Caudate nucleus (tissue), 63 donors: ENCODE measurements at places on chromosomes 2 and 18.

DNA sequence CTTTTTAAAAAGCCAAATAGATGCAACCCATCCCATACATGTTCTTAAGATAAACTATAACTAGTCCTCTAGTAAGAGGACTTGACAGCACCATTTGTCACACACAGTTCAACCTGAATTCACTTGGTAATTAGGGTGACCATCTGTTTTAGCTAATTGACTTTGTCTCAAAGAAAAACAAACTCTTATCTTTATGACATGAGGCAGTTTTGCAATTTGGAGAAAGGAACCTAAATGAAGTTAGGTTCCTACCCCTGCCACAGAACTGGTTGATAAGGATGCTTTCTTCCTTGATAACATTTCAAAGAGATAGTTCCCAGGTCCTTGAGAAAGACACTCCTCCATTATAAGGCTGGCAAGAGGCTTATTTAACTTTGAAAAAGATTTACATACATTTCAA lies 57.4 kb upstream of the LRRTM1 start:
- no peak for DNase-seq

- DNase-seq = no peak
These were observed 146.8 kb downstream of the SATB2 start for GRCh38 chr2:199310771-199311585.

DNA sequence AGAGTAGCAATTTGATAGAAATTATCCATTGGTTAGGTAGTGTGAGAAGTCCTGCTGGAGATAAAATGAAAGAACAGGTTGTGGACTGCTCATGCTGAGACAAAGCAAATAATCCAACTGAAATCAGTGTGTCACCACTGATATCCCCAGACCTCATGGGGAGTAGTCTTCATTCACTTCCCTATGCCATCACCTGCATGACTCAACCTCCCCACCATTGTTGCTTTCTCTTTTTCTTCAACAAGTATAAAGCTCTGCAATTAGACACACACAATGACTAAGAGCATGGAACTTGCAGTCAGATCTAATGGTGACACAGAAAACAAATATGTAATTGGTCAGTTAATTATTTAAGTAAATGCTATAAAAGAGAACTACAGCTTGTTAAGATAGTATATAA lies 475.3 kb downstream of the RIT2 start:
- no peak for DNase-seq

GRCh38 chr2:25938345-25938744 lies 44.0 kb downstream of the KIF3C start:
- DNase-seq = peak; percentile 24

DNA sequence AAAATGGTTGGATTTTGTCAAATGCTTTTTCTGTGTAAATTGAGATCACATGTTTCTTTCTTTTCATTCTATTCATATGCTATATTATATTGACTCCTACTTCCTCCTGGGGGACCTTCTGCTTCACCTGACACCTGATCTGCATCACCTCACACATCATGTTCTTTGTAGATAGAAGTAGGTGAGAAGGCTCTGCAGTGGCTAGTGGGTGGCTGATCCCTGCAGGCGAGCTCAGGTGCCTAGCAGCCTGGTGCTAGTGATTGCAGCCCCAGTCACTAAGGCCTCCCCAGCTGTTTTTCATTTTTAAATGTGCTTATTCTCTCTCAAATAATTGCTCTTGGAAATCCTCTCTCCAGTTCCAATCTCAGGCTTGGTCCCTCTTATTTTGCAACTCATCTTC lies 33.6 kb downstream of the MC4R start:
- no peak for DNase-seq

DNA sequence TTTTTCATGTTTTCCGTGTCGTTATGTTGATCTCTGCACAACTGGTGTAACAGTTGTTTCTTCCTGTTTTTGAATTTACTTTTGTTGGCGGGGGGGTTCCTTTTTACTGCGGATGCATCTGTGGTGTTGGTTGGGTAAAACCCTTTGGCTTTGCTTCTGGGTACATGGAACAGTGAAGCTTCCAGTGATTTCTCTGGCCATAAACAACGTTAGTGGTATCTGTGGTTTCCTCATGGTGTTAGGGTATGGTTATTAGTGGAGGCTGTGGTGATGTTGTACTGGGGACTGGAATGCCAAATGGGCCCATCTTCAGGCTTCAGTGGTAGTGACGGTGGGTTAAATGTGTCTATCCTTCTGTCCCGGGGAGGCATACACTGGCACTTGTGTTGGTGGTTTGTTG lies 285.4 kb upstream of the ZNF804A start:
- no peak for DNase-seq

- DNase-seq = no peak
These were observed 74.2 kb upstream of the LAPTM4A start for GRCh38 chr2:20125616-20126015.

- no peak for DNase-seq
These were observed 1097.2 kb upstream of the CNTNAP5 start for GRCh38 chr2:122927710-122928557.

- DNase-seq = no peak
These were observed 16.0 kb downstream of the SATB2 start for GRCh38 chr2:199441759-199442158.

- no peak for DNase-seq
These were observed 179.9 kb upstream of the BOD1L2 start for GRCh38 chr18:56967035-56967434.

DNA sequence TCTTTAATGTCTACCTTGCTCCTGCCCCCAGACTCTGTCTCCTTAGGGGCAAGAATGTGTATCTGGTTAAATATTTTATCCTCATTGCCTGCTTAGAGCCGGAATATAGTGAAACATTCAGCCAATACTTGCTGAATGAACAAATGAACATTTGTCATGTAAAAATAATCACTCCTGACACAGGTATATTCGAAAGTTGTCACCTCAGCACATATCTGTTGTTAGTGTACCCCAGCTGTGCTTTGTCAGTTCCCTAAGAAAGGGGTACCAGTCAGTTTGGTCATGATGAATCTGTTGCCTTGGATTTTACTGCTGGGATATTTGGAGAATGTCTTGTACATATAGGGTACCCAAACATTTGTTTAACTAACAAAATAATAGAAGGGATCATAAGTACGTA lies 77.0 kb upstream of the PROKR1 start:
- DNase-seq = no peak

DNA sequence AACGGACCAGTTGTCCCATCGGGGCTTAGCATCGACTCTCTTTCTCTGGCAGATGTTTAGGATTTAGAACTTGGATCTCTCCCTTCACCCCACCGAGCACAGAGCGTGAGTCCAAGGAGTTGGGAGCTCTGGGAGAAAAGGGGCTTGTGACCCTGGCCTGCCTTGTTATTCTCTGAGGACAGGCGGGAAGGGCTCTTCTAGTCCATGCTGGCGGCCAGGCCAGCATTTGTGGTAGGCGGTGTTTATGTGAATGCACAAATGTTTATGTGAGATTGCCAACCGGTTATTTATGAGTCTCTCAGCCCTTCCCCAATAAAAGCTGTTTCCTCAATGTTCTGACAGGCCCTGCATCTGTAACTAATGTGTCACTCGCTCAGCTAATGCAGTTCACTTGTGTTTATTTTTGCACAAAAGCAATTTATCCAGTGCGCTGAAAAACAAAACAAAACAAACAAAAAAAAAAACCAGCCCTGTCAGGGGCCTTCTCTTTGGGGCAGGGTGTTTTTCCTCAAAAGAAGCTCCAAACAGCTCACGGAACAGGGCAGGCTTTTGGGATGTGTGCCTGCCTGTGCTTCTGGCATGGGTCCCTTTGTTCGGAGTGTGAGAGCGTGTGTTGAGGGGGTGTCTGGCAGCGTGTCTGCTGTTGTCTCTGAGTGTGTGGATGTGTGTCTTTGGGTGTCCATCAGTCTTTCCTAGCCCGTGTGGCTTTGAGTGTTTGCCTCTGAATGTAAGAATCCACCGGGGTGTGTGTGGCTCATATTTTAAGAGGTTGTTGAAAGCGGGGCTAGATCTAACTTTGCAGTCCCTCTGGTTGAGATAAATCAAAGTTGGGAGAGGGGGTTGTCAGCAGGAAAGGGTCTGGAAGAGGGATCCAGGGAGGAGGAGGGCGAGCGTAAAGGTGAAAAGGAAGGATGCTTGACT lies 52.8 kb upstream of the HAAO start:
- DNase-seq = no peak

GRCh38 chr2:8581601-8582041 lies 100.2 kb upstream of the ID2 start:
- no peak for DNase-seq

DNA sequence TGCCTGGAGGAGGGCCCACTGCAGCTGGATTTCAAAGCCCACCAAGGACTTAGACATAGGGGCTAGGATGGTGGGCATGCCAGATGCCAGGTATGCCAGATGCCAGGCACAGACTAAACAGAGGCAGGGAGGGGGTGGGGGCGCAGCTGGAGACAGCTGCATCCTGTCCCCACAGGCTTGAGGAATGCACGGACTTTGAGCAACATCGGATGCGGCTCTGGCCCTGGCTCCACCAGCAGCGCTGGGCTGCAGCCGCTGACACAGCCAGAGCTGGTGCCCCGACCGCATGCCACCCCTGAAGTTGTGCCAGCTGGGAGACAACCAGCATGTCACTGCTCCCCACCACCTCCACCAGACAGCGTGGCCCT lies 39.5 kb downstream of the AQP12A start:
- no peak for DNase-seq

DNA sequence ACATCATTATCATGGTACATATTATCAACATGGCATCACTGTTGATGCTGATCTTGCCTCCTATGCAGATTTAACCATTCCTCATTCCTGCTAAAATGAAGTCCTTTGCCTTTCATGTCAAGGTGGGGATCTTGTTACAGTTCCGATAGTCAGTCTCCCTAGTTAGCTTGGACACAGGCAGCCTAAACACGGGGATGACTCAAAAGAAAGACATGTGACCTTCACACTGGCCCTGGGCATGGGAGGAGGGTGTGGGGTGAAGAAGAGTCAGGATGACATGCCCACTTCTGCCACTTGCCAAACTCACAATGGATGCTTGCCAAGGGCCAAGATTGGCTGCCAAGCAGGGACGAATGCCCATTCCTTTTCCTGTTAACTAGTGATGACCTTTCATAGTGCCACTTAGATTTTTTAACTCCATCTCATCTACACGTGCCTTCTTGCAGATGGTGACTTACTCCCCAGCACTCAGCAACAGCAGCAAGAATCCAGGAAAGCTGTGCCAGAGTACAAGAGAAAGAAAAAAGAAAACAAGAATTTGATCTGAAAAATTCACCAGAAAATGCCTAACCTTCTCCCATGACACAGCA lies 13.9 kb upstream of the SLC1A4 start:
- peak; percentile 2 for DNase-seq

DNA sequence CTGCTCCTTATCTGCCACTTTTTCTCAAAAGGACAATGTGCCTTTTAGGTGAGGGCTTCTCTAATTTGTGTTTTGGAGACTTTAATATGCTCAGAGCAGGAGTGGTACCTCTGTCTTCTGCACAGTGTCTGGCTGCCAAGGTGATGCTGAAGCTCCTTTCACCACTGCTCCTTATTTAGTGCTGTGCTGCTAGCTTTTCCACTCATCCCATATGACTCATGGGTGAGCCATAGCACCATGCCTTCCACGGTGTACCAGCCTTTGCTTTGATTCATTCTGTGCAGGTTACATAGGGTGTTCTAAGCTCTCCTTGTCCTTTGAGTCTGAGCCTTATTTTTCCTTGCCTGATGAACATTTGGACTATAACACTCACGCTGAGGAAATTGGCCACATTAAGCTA lies 202.4 kb downstream of the ARL6IP6 start:
- DNase-seq = no peak

DNA sequence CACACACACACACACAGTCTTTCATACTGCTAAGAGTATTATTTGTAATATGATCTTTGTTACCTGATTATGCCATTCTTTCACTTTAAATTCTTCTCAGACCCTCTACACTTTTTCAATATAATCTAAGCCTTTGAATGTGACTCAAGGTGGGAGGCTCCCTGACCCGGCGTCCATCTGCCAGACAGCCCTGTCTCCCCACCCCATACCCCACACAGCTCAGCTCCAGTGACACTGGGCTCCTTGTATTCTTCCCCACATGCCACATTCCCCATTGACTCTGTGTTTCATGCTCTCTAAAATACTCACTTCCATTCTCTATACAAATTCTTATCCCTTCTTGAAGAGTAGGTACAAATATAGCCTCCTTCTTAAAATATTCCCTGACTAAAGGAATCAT lies 442.2 kb downstream of the TGIF1 start:
- no peak for DNase-seq

DNA sequence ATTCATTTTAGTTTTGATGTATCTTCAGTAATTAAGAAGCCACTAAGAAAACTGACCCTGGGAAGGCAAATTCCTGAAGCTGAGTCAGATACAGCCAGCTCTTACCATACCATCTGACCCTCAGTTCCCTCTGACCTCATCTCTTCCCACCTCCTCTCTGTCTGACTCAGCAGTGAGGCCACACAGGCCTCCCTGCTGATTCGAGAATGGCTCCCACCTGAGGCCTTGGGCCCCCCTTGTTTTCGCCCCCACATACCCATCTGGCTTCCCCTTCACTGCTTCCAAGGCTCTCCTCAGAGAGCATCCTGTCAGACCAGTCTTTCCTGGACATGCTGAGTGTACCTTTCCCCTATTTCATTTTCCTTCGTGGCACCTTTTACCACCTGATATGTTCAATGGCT lies 71.0 kb upstream of the CYP1B1 start:
- no peak for DNase-seq

DNA sequence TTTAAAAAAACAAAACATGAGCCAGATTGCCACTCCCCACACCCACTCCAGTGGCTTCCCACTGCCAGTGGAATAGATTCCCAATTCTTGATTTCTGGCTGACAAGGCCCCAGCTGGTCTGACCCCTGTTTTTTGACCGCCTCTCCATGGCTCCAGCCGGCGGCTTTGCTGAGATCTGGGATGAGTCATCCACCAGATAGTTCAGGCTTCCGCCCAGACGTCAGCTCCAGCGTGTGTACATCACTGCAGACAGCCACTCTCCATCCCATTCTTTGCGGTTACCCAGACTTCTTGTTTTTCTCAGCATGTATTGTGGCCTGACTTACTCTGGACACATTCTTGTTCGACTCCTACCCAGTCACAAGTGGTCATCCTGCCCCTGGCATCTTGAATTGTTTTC lies 227.9 kb downstream of the GBX2 start:
- DNase-seq = no peak

DNA sequence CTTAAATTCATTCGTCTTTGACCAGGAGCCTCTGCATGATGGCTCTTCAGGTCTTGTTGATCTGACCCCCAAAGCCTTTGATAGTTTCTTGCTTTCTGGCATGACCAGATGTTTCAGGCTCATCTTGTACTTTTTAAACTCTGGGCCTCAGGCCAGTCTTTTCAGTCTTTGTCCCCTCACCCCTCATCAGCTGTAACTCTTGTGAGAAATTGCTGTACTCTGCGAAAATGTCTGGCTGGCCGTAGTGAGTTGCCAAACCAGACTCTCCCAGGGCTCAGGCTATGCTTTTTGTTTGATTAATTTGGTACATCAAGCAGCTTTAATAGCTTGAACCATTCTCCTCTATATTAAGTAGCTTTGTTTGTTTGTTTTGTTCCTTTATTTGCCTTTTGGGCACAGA lies 75.9 kb downstream of the BABAM2 start:
- DNase-seq = no peak

DNA sequence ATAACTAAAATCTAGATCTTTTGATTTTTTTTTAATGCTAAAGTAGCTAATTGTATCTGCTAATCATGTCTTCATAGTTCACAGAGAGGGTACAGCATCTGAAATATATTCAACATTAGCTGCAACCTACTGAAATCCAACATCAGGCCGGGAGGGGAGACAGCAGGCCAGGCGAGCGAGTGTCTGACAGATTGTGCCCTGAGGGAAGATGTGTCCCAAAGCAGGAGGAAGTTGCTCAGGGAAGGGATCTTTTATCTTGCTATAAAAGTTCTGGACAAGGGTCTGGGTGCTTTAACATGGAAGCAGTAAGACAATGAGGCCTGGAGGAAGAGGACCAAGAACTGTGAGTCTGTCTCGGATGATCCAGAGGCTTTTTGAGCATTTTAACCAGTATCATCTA lies 274.1 kb downstream of the AFF3 start:
- DNase-seq = no peak
